ENCODE measurements at places on chromosomes 6 and 20.

- DNase-seq = peak; percentile 44
Measured at GRCh38 chr6:43172104-43173007, 1.3 kb downstream of the SRF start.

GRCh38 chr6:168583821-168584220 lies 142.8 kb downstream of the SMOC2 start:
- DNase-seq = no peak

DNA sequence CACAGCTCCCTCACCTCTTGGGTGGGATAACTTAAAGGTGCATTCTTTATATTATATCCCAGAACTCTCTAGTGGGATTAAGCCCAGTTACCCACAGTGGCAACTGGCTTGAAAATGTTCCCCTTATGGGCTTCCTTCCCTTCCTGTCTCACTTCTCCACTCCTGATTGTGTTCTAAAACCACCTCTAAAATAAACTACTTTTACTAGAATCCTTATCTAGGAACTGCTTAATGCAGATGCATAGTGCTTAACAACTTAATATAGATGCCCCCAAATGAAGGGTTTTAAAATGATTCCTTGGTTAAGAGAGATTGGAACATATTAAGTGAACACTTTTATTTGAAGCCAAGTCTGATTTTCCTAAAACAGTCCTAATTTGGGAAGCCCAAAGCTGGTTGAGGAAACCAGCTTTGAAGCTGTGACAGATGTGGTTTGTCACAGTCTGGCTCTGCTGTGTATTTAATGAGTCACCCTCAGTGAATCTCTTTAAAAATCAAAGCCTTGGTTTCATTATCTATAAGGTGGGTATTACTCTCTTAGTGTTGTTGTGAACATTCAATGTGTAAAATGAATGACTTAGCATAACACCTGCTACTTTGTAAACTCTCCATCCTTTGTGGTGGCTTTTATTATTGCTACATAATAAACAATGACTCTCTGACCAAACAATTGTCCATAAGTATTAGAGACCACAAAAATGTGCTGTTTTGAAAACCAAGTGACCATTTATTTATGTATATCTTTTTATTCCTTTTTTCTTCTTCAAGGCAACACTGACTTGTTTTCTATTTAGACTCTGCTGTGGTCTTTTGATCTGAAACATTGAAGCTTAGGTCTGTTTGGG lies 24.4 kb downstream of the PLCB1 start:
- DNase-seq = peak; percentile 57

GRCh38 chr6:40962241-40962640 lies 76.8 kb downstream of the UNC5CL start:
- peak; percentile 87 for DNase-seq

GRCh38 chr20:25318471-25319240 lies 70.8 kb downstream of the PYGB start:
- no peak for DNase-seq

GRCh38 chr6:111597291-111598086 lies 8.2 kb downstream of the TRAF3IP2 start:
- no peak for DNase-seq

Data from astrocyte of the spinal cord (primary cell).